ENCODE measurements at places on chromosomes 11 and 22.

- no peaks in the 10 kb centered on the region for H3K27me3 ChIP-seq
- H3K36me3 ChIP-seq, result no peaks in the 10 kb centered on the region
- H3K4me1 ChIP-seq, result no peaks in the 10 kb centered on the region
- H3K27ac ChIP-seq, result no peak overlapping the region
These were observed 11.4 kb upstream of the ANKK1 start for GRCh38 chr11:113376156-113376555.

- H3K27ac ChIP-seq, result peak overlapping the region; percentile 91
- no peak overlapping the region for H3K4me3 ChIP-seq
- DNase-seq, result peak; percentile 36
- H3K4me1 ChIP-seq, result peaks cover 57% of the 10 kb centered on the region
These were observed 38.3 kb upstream of the TFIP11 start for GRCh38 chr22:26550498-26551033.

DNA sequence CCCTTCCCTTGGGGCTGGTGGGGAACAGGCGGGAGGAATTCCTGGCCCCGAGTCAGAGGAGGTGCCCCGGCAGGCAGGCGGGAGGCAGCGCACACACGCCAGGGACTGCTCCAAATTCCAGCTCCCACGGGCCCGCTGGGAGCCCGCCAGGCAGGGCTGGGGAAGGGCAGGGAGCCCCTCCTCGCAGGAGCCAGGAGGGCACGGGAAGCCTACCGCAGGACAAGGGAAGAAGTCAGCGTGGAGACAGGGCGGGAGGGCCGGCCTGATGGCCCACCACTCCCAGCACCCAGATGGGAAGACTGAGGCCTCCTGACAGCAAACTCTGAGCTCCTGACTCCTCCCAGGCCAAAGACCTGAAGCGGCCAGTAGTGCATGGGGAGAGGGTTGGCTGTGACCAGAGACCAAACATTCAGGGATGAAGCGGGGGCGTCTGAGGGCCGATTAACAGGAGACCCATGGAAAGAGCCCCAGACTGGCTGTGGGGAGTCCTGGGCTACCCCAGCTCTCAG lies 22.4 kb downstream of the RPL3 start:
- H3K27ac ChIP-seq, result no peak overlapping the region
- H3K4me1 ChIP-seq, result peaks cover 18% of the 10 kb centered on the region
- no peak for DNase-seq
- no peak overlapping the region for H3K4me3 ChIP-seq
- H3K27me3 ChIP-seq, result no peaks in the 10 kb centered on the region

DNA sequence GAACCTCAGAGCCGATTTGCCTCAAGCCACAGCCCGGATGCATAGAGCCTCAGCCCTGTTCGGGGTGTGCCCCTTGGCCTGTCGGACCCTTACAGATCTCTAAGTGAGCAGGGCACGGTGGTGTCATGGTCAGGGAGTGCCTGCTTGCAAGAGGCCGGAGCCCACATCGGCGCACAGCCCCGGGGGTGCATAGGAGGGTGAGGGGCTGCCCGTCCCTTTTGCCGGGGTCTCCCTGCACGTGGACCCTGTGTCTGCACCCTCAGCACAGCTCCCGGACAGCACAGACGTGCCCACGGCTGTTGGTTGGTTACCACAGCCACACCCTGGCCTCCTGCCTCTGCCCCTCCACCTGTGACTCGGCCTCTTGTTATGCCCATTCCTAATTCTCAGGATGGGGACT lies 6.5 kb downstream of the RAB36 start:
- peaks cover 7% of the 10 kb centered on the region for H3K4me1 ChIP-seq
- peaks cover 7% of the 10 kb centered on the region for H3K27me3 ChIP-seq
- no peak overlapping the region for H3K27ac ChIP-seq

GRCh38 chr11:19715373-19715772 lies 2.7 kb downstream of the NAV2 start:
- H3K4me1 ChIP-seq, result peaks cover 17% of the 10 kb centered on the region
- peaks cover 48% of the 10 kb centered on the region for H3K27me3 ChIP-seq
- no peaks in the 10 kb centered on the region for H3K36me3 ChIP-seq
- no peak overlapping the region for H3K4me3 ChIP-seq
- DNase-seq, result no peak

- H3K27ac ChIP-seq, result no peak overlapping the region
- H3K27me3 ChIP-seq, result no peaks in the 10 kb centered on the region
- no peak for DNase-seq
These were observed 6.7 kb downstream of the PLAAT2 start for GRCh38 chr11:63556404-63557013.

DNA sequence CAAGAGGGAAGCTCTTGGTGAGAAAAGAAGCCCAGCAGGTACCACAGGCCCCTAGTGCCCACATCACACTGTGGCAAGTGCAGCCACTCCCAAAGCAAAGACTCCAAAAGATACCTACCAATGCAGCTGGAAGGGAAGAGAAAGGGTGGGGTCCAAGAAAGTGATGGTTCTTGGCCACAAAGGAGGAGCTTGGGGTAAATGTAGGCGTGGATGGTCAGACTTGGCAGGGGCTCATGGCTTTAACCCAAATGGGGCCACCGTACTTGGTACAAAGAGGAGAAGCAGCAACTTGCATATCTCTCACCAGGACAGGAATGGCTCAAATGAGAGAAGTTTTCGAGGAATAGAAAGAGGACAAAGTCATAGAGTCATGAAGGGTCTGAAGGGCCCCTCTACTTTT lies 4.8 kb downstream of the MAP3K11 start:
- no peak overlapping the region for H3K4me3 ChIP-seq
- H3K36me3 ChIP-seq, result no peaks in the 10 kb centered on the region
- no peak for DNase-seq
- no peaks in the 10 kb centered on the region for H3K27me3 ChIP-seq

DNA sequence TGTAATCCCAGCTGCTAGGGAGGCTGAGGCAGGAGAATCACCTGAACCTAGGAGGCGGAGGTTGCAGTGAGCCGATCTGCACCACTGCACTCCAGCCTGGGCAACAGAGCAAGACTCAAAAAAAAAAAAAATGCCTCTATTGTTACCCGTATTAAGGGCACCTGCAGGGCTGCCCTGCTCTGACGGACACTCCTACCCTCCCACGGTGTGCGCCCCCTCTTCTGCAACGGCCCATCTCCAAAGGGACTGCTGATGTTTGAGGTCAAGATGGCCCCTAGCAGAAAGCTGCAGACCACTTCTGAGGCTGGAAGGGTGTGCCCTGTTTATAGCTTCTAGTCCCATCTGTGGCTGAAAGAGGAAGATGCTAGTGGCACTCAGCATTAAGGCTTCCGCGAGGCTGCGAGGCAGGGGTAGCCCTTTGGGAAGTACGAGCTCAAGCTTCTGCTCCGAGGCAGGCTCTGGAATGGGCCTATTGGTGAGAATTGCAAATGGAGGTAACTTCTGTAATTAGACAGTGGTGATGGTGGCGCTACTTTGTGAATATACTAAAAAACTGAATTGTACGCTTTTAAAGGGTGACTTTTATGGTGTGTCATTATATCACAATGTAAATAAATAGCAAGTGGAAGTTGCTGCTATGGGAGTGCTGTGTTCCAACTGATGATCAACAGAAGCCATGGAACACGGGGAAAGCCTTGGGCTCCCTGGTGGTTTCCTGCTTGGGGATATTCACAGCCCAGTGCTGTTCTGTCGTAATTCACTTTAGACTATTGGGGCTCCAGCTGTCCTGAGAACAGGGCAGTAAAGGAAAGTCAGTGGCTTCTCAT lies 24.3 kb downstream of the ARFGAP2 start:
- H3K4me3 ChIP-seq, result no peak overlapping the region
- H3K27me3 ChIP-seq, result no peaks in the 10 kb centered on the region
- no peaks in the 10 kb centered on the region for H3K36me3 ChIP-seq
- H3K27ac ChIP-seq, result no peak overlapping the region
- DNase-seq, result no peak

- H3K27ac ChIP-seq, result no peak overlapping the region
- no peak overlapping the region for H3K4me3 ChIP-seq
- H3K27me3 ChIP-seq, result no peaks in the 10 kb centered on the region
- H3K4me1 ChIP-seq, result no peaks in the 10 kb centered on the region
These were observed 181.2 kb downstream of the CSNK2A3 start for GRCh38 chr11:11171854-11172253.

GRCh38 chr22:27318516-27318915 lies 483.0 kb downstream of the MN1 start:
- peak; percentile 27 for DNase-seq
- no peak overlapping the region for H3K27ac ChIP-seq
- peaks cover 10% of the 10 kb centered on the region for H3K4me1 ChIP-seq
- H3K36me3 ChIP-seq, result no peaks in the 10 kb centered on the region

GRCh38 chr11:22602504-22602903 lies 23.1 kb downstream of the FANCF start:
- no peaks in the 10 kb centered on the region for H3K4me1 ChIP-seq
- H3K27me3 ChIP-seq, result no peaks in the 10 kb centered on the region
- H3K36me3 ChIP-seq, result no peaks in the 10 kb centered on the region
- DNase-seq, result no peak

GRCh38 chr11:35146074-35146521 lies 7.1 kb downstream of the CD44 start:
- no peak overlapping the region for H3K27ac ChIP-seq
- DNase-seq, result no peak
- peaks cover 3% of the 10 kb centered on the region for H3K27me3 ChIP-seq
- H3K4me1 ChIP-seq, result peaks cover 10% of the 10 kb centered on the region

DNA sequence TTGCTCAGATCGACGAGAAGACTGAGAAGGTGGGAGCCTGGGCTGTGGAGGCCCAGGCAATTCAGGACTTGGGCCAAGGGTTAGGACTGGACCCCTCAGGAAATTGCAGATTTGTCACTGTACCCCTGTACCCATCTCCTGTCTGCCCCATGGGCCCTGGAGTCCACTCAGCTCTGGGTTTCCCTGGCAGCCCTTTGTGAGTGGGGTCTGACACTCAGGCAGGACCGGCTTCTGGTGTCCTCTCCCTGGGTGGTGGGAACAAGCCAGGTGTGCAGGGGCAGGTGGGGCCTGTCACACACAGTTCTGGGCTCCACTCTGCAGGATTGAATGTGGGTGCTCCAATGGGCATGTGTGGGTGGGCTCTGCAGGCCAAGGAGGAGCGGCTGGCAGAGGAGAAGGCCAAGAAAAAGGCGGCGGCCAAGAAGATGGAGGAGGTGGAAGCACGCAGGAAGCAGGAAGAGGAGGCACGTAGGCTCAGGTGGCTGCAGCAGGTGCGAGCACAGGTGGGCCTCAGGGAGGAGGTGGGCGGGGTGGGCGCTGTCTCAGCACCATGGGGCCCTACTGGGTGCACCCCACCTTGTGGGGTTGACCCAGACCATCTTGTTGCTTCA lies 21.6 kb downstream of the INCENP start:
- no peak for DNase-seq
- H3K27ac ChIP-seq, result no peak overlapping the region
- H3K4me1 ChIP-seq, result no peaks in the 10 kb centered on the region
- no peak overlapping the region for H3K4me3 ChIP-seq
- no peaks in the 10 kb centered on the region for H3K27me3 ChIP-seq

DNA sequence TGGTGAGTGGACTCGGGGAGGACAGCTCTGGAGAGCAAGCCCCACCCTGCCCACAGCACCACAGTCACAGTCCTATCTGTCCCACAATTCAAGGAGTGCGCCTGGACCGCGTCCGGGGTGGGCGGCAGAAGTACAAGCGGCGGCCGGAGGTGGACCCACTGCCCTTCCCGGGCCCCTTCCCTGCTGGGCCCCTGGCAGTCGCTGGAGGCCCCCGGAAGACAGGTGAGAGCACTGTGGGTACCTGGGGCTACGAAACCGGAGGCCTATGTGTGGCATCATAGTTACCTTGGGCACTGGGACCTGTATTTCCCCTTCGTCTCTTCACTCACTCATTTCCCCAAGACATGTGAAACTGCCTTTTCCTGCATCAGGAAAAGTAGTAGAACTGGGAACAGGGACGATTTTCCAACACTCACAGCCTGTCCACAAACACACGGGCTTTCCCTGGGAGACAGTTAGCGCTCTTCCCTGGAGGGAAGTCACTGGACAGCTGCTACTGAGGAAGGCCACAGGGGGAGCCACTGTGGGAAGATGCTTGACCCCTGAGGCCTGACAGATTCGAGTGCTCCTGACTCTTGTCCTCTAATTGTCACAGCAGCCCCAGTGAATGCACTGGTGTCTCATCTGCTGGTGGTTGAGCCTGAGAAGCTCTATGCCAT lies 3.1 kb downstream of the TRMT112 start:
- no peak overlapping the region for H3K4me3 ChIP-seq
- H3K4me1 ChIP-seq, result peaks cover 10% of the 10 kb centered on the region
- H3K36me3 ChIP-seq, result no peaks in the 10 kb centered on the region
- no peak overlapping the region for H3K27ac ChIP-seq
- peak; percentile 40 for DNase-seq

GRCh38 chr11:74388678-74389327 lies 9.4 kb downstream of the PGM2L1 start:
- H3K4me1 ChIP-seq, result peaks cover 42% of the 10 kb centered on the region
- H3K36me3 ChIP-seq, result no peaks in the 10 kb centered on the region
- H3K27me3 ChIP-seq, result no peaks in the 10 kb centered on the region
- peak; percentile 87 for DNase-seq
- no peak overlapping the region for H3K4me3 ChIP-seq

DNA sequence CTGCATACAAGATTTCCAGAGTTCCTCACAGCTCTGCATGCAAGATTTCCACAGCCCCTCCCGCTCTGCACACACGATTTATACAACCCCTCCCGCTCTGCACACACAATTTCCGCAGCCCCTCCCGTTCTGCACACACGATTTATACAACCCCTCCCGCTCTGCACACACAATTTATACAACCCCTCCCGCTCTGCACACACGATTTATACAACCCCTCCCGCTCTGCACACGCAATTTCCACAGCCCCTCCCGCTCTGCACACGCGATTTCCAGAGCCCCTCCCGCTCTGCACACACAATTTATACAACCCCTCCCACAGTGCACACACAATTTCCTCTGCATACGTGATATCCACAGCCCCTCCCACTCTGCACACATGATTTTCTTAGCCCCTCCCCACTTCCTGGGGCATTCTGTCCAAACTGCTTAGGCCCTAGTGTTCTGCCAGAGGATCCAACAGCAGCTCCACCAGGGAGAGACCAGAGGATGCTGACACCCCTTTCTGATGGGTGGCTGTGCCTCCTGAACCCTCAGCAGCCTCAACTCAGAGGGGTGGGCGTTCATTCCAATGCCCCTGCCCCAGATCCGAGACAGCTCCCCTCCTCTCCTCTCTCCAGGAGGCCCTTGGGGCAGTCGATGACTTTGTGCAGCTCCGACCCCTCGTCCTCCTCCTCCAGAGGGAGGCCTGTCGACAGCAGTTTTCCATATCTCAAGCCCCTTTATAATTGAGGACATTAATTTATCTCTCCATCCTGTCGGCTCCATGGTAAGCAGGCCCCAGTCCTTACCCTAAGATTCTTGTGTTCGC lies 671.7 kb downstream of the BRD1 start:
- H3K36me3 ChIP-seq, result peaks cover 7% of the 10 kb centered on the region
- no peak for DNase-seq

- no peak overlapping the region for H3K27ac ChIP-seq
- DNase-seq, result no peak
- H3K27me3 ChIP-seq, result no peaks in the 10 kb centered on the region
- H3K4me1 ChIP-seq, result no peaks in the 10 kb centered on the region
- no peaks in the 10 kb centered on the region for H3K36me3 ChIP-seq
These were observed 78.8 kb downstream of the CTTN start for GRCh38 chr11:70477176-70477575.

GRCh38 chr11:95585069-95585751 lies 204.4 kb downstream of the FAM76B start:
- no peaks in the 10 kb centered on the region for H3K4me1 ChIP-seq
- H3K36me3 ChIP-seq, result no peaks in the 10 kb centered on the region
- no peak overlapping the region for H3K27ac ChIP-seq
- H3K27me3 ChIP-seq, result no peaks in the 10 kb centered on the region
- H3K4me3 ChIP-seq, result no peak overlapping the region

GRCh38 chr11:120610111-120610510 lies 98.6 kb downstream of the GRIK4 start:
- no peak overlapping the region for H3K4me3 ChIP-seq
- peaks cover 36% of the 10 kb centered on the region for H3K4me1 ChIP-seq
- H3K36me3 ChIP-seq, result no peaks in the 10 kb centered on the region
- no peaks in the 10 kb centered on the region for H3K27me3 ChIP-seq
- no peak for DNase-seq

Data from GM23338 (cell line).